A549 treated with RU486 at 1 μM for 4 hours (cell line): ENCODE measurements at places on chromosomes 2 and 18. TPM values are rescaled to one million over a fixed set of nuclear protein-coding genes. Genes with fewer than 3 reads are reported as not detected.

Gene TNFRSF11A
- total RNA-seq: 6.5 to 10.2 TPM (median 8.6 TPM) in 5 replicates

Gene ZBTB7C
- 0.04 to 0.19 TPM (median 0.05 TPM) in 3 of 5 replicates, not detected in the others for total RNA-seq

Gene FBXO48
- total RNA-seq: 0.45 to 0.56 TPM (median 0.49 TPM) in 5 replicates

Gene HNRNPA3
- 359 to 444 TPM (median 396 TPM) in 5 replicates for total RNA-seq

Gene HOXD12
- total RNA-seq: not detected in 5 replicates

Gene B3GNT7
- 1.7 to 2.6 TPM (median 2.0 TPM) in 5 replicates for total RNA-seq

Gene ORC2
- total RNA-seq: 12.5 to 18.1 TPM (median 14.1 TPM) in 5 replicates

Gene RUFY4
- not detected in 5 replicates for total RNA-seq

Gene TSHZ1
- total RNA-seq: 4.7 to 6.9 TPM (median 6.2 TPM) in 5 replicates

Gene BBS5
- total RNA-seq: 4.8 to 6.4 TPM (median 5.9 TPM) in 5 replicates

Gene NT5DC4
- 0.05 to 0.13 TPM in 2 of 5 replicates, not detected in the others for total RNA-seq

Gene UGT1A4
- 0.05 to 0.10 TPM in 2 of 5 replicates, not detected in the others for total RNA-seq

Gene B3GNT2
- 14.0 to 34.9 TPM (median 31.1 TPM) in 5 replicates for total RNA-seq

Gene PIEZO2
- 0.50 to 0.71 TPM (median 0.70 TPM) in 5 replicates for total RNA-seq

Gene PTPRN
- 0.87 to 2.0 TPM (median 1.3 TPM) in 5 replicates for total RNA-seq

Gene CRYGC
- not detected in 5 replicates for total RNA-seq

Gene GALNT5
- total RNA-seq: 2.1 to 2.8 TPM (median 2.5 TPM) in 5 replicates

Gene ZNF804A
- total RNA-seq: not detected in 5 replicates

Gene CXCR4
- 0.29 to 0.65 TPM (median 0.42 TPM) in 5 replicates for total RNA-seq

Gene CLEC4F
- not detected in 5 replicates for total RNA-seq

Gene SNRNP27
- 40.6 to 76.0 TPM (median 57.7 TPM) in 5 replicates for total RNA-seq

Gene CYRIA
- 0.06 to 0.18 TPM (median 0.10 TPM) in 5 replicates for total RNA-seq

Gene CEP192
- 6.4 to 10.2 TPM (median 9.1 TPM) in 5 replicates for total RNA-seq

Gene GPBAR1
- total RNA-seq: 0.09 to 0.21 TPM (median 0.13 TPM) in 4 of 5 replicates, not detected in the other

Gene KCNK3
- 1.0 to 2.1 TPM (median 1.7 TPM) in 5 replicates for total RNA-seq

Gene SEMA4F
- 8.1 to 12.1 TPM (median 9.2 TPM) in 5 replicates for total RNA-seq

Gene MLPH
- total RNA-seq: 189 to 291 TPM (median 256 TPM) in 5 replicates

Gene SERPINB13
- not detected in 5 replicates for total RNA-seq

Gene SPATA3
- total RNA-seq: not detected in 5 replicates

Gene RAB6C
- not detected in 5 replicates for total RNA-seq

Gene CYBRD1
- total RNA-seq: 26.5 to 35.6 TPM (median 31.6 TPM) in 5 replicates

Gene EMILIN1
- 0.33 to 0.69 TPM (median 0.57 TPM) in 5 replicates for total RNA-seq

Gene KIF1A
- total RNA-seq: 0.56 to 0.75 TPM (median 0.66 TPM) in 5 replicates

Gene NGEF
- 15.4 to 20.7 TPM (median 16.8 TPM) in 5 replicates for total RNA-seq

Gene ASXL3
- not detected in 5 replicates for total RNA-seq
